ENCODE measurements at places on chromosomes 3 and 15.

DNA sequence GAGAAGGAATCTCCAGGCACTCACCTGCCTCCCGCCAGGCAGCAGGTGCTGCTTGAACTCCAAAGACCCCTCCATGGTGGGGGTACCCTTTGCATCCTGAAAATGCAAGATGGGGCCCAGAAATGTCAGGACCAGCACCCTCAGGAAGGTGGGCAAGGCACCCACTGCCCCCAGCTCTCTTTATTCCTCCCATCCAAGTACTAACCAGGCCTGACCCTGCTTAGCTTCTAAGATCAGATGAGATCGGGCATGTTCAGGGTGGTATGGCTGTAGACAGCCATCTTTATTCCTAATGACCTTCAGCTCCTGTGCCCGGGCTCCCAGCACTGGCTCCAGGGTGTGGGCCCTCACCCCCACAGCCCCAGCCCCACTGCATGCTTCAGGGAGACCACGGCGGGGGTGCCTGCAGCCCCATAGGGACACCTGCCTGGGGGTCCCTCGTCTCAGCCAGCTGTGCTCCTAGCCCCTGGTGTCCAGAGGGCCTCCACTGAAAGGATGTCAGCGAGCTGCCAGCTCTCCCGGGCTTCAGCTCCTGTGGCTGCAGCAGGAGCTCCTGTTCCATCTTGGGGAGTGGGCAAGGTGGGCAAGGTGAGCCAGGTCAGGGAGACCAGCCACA is 13.2 kb downstream of the PLA2G4B start:
- no peak for DNase-seq

DNA sequence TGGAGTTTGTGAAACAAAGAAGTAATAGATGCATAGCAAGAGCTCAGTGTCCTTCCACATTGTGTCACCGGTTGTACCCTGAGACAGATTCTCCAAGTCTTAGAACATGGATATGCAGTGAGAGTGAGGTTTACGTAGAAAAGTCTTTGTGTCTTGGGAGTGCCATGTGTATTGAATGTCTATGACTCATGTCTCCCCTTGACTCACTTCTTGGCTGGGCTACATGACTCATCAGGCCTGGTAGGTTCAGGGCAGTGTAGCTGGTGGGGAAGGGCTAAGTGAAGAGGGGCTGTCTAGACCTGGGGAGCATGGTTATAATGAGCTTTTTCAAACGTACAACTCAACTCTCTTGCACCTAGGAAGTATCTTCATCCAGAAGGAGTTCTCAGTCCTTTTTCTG is 167.4 kb downstream of the GAP43 start:
- no peak for DNase-seq

- DNase-seq = no peak
These were observed 97.6 kb upstream of the VGLL3 start for GRCh38 chr3:87088430-87088992.

DNA sequence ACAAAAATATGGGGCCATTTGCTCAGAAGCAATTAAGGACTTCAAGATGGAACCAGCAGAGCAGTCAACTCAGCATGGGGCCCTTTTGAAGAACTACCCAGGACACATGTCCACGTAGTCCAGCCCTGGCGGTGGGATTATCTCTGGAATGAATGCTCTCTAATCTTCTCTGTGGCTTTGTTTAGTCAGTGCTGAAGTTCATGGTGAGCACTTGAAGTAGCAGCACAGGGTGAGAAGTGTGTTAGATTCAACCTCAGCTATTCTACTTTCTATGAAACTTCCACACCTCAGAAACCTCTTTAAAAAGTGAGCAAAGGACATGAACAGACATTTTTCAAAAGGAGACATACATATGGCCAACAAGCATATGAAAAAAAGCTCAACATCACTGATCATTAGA is 74.4 kb downstream of the THRB start:
- no peak for DNase-seq

- DNase-seq = no peak
These were observed 395.5 kb upstream of the PROK2 start for GRCh38 chr3:72180405-72180804.

Data from NCI-H510A (cell line).